ENCODE measurements at places on chromosomes 7 and 10. TPM values are rescaled to one million over a fixed set of nuclear protein-coding genes. Genes with fewer than 3 reads are reported as not detected.

DNA sequence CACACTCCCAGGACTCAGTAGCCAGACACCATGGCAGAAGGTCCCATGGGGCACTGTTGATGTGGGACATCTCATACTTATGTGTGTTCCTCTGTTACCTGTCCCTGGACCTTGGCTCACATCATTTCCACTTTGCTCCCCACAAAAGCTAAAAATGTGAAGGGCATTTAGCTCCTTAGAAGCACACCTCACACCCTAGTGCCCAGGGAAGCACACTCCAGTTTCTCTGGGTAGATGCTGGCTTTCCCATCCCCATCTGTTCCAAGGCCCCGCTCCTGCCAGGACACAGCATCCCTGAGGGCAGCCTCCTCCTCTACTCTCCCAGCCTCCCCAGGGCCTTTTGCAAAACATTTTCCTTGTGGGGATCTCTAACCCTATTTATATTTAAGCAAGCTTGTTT, 572.4 kb upstream of the MGMT start:
- DNase-seq, result no peak

DNA sequence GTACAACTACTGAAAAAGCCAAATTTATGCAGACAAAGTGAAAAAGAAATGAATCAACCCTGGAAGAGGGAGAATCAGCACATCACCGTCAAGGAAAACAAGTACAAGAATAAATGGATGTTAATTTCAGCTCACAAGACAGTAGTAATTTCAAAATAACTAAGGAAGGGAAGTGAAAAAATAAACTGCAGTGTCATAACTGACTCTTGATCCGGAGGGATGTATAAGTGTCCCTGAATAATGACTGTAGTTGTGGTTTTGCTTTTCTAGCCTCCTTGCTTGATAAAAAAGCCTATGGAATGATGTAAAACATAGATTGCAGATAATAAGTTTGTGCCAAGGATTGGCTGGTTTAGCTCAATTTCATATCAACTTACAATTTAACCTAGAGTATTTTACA, 721.1 kb upstream of the C7orf33 start:
- DNase-seq, result no peak

DNA sequence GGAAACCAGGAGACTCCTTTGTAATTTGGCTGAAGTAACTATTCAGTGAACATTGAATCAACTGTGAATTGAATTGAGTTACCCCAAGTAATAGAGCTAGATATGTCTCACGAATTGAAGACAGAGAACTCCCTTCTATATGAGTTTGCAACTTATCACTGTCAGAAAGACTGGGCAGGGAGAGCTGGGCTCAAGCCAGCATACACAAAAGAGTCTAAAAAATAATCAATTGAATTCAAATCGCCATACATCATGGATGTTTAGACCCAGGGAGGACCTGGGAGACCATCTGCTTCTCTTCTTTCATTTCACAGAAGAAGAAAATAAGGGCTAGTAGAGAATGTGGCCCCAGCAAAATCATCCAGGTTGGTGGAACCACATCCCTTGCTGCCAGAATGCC, 503.1 kb upstream of the AUTS2 start:
- DNase-seq, result no peak

DNA sequence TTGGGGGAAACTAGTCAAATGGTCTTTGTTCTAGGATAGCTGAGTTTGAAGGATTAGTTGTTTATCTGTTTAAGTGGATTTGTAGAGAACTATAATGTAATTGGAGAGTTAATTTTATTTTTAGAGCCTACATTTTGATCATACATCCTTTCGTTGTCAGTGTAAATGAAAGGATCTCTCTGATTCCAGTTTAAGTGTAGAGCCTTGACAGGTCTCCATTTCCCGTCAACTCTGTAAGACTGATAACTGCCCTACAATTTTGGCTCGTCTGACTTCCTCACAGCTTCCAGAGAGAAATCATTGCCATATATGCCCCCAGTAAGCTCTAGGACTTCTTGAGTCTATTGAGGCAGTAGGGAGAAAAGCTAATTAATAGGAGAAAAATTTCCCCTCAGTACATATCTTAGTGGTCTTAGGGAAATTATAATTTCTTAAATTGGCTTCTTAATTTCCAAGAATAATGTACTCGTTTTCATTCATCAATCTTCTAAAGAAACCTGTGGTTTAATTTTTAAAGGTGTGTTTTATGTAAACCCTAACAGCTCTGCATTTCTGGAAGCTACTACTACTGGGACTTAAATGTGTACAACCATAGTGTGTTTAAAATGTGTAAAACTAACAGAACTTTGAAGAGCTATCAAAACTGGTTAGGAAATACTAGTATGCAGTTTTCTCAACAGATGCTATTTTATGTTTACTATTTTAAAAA, 3.8 kb downstream of the KMT2E start:
- no peak for DNase-seq

DNA sequence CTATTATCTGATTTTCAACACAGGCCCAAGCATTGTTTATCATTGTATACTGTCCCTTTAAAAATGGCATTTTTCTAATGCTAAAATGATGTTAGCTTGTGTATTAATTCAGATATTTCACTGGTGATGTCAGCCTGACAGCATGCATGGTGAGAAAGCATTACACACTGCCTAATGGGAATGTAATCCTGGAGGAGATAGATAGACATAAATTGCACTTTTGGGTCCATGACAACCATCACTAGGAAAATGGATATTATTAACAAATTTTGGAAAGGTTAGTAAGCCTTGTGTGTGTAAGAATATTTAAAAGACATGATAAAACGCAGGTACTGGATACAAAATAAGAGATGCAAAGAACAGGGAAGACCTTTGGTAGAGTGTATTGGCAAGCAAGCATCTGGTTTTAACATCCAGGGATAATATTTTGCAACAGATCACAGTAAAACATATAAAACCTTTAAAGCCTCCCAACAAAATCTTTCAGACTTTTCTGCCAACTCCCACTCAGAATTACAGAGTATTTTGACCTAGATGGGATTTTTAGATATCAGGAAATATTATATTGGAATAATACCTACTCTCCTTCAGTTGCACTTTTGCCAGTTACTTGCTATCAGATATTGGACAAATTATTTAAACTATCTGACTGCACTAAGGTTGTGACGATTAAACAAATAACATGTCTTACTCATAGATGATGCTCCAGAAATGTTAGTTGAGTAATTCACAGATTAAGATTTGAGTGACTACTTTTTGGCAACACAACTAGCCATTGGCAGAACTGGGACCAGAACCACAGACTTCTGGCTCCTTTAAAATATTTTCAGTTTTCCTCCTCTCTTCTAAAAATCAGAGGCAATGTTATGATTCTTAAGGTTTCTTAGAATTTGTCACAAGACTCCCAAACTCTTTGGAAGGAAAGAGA, 291.6 kb upstream of the SEMA3C start:
- DNase-seq, result no peak

- no peak for DNase-seq
These were observed 13.1 kb downstream of the RPA3 start for GRCh38 chr7:7705318-7705717.

DNA sequence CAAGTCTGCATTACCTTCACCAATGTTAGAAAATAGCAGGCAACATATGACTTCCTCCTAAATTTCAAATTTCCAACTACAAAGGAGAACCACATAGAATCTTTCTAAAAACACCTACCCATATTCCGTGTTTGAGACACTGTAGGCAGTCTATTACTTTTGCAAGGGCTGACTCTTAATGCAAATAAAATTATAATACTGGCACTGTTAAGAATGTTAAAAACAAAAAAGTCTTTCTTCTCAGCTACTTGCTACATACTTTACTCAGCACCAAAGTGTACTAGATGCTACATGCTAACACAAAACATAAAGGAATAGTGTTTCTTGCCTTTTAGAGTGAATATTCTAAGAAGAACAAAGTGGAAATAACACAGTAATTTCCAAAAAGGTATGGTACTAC, 65.4 kb downstream of the SRPK2 start:
- DNase-seq, result no peak

- no peak for DNase-seq
These were observed 83.7 kb downstream of the CCNY start for GRCh38 chr10:35420044-35420443.

TMEM176B gene
- not detected for total RNA-seq

DNA sequence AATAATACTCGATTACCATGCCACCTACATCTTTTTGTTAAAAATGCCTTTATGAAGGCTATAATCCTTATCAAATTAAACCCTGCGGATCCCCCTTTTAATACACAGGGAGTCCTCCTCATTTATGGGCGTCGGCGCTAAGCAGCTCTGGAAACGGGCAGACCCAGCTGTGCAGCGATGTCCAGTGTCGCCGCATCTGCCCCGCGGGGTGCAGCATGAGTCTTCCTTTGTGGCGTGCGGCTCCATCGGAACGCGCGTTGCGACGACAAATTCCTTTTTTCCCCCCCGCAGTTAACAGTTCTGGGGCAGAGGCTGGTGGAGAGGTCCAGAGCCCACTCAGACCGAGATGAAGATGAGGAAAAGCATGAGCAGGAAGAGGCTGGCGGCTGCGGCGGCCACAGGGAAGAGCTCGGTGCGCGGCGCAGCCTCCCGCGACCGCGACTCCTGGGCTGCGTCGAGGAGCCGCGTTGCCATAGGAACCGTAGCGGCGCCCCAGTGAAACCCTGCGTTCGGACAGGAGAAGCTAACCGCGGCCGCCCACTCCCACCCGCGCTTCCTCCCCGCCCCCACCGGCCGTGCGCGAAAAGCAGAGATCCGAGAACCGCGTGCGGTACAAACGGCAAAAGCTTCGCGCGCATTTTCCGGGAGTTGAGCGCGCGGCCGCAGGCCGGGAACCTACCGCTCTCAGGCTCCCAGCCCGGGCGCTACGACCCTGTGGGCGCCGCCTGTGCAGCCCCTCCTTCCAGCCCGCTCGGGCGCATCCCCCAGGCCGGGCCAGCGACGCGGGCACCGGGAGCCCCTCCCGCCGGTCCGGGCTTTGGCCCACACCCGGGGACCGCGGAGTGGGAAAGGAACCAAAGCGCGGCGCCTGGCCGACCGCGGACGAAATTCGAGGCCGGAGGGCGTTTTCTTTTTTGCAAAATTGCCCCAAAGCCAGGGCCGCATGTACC, 130.6 kb downstream of the SPAG6 start:
- no peak for DNase-seq

GRCh38 chr10:117096599-117097201, 41.4 kb downstream of the VAX1 start:
- DNase-seq, result no peak

DNA sequence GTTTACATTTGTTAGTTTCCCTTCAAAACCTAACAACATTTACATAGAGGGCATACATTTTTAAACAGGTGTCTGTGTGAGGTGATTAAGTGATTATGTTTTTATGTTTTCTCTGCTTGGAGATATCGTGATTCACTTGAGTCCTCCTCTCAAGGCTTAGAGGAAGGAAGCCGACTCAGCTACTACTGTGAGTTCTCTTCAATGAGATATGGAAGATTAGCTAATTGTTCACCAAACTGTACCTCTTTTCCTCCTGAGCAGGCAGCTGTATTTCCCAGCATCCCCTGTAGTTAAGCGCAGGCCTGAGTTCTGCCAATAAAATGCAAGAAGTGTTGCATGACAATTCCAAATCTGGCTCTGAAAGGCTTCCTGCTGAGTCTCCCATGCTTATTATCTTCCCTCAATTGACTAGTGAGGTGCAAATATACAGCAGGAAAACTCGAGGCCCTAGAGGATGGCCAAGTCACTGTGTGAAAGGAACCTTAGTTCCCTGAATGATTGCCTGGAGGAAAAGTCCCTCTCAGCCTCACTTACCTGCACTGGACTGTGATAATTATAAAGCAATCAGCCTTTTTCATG, 528.7 kb downstream of the GRM8 start:
- DNase-seq, result no peak

DNA sequence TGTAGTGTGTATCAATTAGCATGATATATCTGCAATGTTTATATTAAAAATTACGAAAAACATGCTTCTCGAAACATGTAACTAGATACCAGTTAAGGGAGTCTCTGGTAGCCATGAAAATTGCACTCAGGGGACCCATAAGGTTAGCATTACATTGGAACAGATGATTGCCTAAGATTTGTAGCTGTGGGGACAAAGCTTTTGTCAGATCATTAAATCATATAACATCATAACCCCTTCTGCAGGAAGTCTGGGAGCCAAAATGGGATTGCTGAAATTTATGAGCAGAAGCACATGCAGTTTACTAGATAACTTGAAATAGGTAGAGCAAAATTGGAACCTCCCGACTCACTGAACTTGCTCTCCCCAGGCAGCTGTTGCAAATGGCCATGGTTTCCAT, 235.0 kb upstream of the IGFBP3 start:
- no peak for DNase-seq

DNA sequence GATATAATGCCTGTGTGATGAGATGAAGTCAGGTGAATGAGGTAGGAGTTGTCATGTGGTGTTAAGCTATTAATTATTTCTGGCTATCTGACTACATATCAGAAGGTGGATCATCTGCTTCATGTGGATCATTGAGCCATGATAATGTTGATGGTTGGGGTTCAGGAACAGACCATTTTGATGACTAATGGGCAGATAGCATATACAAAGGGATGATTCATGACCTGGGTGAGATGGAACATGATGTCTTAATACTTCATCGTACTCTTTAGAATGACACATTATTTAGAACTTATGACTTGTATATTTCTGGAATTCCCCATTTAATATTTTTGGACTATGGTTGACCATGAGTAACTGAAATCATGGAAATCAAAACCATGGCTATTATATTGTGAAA, 155.1 kb downstream of the OR13A1 start:
- DNase-seq, result no peak

SLC13A1 gene
- total RNA-seq, result not detected

GRCh38 chr7:108598153-108598552, 28.5 kb downstream of the DNAJB9 start:
- DNase-seq, result no peak

DNA sequence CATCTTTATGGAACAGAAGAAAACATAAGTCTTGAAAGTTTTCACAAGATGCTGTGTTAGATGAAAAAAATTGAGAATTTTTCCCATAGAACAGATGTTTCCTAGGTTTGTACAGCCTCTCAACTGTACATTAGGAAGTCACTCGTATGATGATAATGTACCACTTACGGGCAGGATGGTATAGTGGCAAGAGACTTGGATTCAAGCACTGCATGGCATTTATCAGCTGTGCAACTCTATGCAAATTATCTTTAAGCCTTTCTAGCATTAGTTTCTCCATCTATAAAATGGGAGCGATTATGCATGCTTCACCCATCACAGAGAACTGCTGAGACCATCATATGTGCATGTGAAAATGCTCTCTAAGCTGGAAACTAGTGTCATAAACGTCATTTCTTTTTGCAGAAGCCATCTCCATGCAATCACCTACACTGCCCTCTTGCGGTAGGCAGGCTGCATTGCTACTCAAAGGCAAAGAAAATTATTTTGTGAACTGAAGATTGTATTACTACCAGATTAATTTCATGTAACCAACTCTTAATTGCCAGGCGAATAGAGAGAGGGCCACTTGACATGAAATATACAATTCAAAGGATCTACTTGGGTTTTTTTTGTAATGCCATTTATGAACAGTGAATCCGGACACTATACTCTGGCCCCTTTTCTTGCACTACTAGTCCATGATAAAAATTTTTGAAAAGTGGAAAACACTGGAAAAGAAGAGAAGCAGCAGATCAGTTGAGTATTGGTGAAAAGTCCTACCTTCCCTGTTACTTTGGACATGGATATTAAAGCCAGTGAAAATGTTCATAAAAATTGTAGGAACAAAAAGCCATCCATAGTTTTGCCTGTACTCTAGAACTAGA, 102.3 kb downstream of the JAZF1 start:
- no peak for DNase-seq

Measured in pulmonary artery endothelial cell (primary cell).